Coronary artery (tissue), 2 donors: ENCODE measurements at places on chromosomes 13 and 19.

DNA sequence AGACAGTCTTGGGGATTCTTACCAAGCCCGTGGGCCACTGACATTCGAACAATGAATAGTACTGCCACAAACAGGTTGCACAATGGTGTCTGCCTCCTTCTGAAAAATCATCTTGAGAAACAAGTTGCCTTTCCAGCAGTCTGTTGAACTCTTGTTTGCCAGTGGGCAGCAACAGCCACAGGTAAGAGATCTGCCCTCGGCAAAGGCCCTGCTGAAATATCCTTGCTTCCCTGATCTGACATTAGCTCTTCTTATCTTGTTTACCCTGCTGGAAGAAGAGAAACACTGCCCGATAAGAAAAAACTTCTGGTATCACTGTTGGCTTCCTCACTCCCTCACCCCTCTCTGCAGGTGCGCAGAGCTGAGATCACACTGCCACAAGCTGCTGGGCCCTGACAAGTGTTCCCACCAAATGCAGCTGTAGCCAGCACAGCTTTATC, 2.0 kb downstream of the DOCK9 start:
- DNase-seq = no peak

DNA sequence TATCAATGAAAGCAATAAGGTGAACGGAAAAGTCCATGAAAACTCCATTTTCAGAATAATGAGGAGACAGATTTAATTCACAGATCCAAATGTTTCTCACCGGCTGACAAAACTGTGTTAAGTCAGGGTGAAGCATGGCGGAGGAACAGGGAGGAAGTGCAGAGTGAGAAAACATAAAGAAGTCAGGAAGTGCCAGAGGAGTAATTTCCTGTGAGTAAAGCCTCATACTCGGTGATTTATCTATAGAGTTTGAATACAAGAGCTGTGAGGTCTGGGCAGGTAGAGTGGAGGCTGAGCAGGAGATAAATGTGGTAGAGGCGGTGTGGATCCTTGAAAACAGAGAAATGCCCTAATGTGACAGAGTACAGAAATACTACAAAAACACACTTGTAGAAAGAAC, 11.4 kb downstream of the CARD8 start:
- no peak for DNase-seq

- no peak for DNase-seq
These were observed 99.5 kb downstream of the ZNF675 start for GRCh38 chr19:23587546-23587945.

DNA sequence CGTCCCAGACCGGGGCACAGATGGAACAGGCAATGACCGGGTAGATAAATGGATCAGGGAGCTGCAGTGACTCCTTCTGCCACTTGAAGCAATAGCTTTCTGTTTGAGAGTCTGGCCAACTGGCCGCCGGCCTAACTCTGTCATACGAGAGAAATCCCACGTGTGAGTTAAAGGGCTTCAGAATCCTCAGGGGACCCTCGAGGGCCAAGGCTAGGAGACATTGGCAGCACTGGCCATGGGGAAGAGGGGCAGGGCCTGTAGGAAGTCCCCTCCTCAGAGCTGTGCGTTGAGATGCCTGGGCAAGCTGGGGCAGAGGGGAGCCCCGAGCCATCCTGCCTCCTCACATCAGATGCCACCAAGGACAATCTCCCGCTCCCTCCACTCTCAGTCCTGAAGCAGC, 51.6 kb downstream of the KLF2 start:
- DNase-seq = no peak

DNA sequence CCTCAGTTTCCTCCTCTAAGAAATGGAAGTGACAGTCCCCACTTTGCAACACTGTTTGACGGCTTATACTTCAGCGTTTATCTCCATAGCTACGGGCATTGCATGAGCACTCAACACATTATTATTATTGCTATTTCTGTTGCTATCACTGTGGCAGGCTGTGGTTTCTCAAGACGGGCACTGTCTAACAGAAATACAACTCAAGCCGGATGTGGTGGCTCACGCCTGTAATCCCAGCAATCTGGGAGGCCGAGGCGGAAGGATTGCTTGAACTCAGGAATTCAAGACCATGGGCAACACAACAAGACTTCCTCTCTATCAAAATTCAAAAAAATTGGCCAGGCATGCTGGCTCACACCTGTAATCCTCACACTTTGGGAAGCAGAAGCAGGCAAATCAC, 4.9 kb upstream of the ZSWIM4 start:
- no peak for DNase-seq

GRCh38 chr13:37791699-37792098, 77.9 kb downstream of the TRPC4 start:
- DNase-seq = no peak

GRCh38 chr19:38657633-38658222, 10.3 kb downstream of the ACTN4 start:
- DNase-seq = no peak

DNA sequence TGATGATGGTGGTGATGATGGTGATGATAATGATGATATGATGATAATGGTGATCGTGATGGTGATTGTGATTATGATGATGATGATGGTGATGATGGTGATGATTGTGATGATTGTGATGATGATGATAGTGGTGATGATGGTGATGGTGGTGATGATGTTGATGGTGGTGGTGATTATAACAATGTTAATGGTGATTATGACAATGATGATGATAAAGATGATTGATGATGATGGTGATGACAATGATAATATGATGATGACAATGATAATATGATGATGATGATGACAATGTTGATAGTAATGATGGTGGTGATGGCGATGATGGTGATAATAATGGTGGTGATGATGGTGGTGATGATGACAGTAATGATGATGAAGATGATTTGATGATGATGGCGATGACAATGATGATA, 34.1 kb upstream of the ZNF536 start:
- no peak for DNase-seq

DNA sequence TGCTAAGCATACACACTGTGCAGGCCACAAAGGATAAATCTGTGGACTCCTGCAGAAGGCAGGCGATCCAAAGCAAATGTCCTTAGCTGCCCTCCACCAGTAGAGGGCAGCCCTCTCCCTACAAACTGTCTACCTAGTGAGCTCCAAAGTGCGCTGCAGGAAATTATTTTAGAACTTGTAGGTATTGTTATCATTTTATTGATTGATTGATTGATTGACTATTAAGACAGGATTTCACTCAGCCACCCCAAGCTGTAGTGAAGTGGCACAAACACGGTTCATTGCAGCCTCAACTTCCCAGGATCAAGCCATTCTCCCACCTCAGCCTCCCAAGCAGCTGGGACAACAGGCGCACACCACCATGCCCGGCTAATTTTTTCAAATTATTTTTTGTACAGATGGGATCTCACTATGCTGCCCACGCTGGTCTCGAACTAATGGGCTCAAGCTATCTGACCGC, 37.3 kb downstream of the RNF6 start:
- no peak for DNase-seq

DNA sequence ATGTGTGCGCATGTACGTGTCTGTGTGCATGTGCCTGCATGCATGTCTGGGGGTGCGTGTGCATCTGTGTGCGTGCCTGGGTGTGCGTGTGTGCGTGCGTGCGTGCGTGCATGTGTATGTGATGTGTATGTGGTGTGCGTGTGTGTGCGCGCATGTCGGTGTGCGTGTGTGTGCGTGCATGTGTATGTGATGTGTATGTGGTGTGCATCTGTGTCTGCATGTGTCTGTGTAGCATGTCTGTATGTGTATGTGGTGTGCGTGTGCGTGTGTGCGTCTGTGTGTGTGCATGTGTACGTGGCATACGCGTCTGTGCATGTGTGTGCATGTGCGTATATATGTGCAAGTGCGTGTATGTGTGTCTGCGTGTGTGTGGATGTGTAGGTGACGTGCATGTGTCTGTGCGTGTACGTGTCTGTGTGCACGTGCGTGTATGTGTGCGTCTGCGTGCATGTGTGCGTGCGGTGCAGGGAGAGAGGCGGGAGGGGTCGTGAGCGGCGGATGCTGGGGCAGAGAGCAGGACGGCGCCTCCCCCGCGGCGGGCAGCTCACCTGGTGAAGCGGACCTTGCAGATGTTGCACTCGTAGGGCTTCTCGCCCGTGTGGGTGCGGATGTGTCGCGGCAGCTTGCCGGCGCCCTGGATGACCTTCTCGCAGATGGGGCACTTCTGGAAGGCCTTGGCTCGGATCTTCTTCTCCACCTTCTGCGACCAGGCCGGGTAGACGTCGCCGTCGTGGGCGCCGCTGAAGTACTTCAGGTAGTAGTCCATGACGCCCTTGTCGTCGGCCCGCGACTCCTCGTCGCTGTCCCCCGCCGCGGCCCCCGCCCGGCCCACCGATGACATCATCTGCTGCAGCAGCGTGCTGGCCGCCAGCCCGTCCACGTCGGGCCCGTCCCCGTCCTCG, 13.0 kb downstream of the ZBTB7A start:
- no peak for DNase-seq

DNA sequence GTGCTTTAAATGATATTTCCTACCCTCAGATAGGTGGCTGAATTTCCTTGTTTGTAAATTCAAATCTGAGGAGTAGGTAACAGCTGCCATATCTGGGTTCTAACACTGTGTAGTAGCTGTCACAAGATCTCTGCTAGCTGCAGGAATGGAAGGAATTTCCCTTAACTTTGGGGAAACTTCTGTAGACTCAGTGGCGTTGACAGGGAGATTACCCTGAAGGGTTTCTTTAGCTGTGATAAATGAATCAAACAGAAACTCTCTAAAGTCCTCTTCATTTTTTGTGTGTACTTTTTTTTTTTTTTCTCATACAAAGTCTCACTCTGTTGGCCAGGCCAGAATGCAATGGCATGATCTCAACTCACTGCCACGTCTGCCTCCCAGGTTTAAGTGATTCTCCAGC, 5.3 kb upstream of the EPSTI1 start:
- no peak for DNase-seq

DNA sequence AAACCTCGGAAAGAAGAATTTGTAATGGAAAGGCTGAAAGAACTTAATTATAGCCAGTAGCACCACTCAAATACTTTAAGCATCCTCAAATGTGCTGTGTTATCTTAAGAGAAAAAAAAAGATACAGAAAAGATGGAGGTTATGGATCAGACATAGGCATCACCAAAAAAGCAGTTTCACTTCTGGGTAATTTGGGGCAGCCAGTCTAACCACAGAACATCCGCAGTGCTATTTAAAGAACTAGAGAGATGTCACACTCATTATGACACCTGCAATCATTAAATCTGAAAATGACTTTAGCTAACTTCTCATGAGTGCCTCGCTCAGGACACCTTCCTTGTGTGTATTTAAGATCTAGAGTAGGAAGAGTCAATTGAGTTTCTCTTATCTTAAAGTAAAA, 211.8 kb downstream of the RBM26 start:
- DNase-seq = no peak

- no peak for DNase-seq
These were observed 12.0 kb downstream of the TMTC4 start for GRCh38 chr13:100662468-100663211.

DNA sequence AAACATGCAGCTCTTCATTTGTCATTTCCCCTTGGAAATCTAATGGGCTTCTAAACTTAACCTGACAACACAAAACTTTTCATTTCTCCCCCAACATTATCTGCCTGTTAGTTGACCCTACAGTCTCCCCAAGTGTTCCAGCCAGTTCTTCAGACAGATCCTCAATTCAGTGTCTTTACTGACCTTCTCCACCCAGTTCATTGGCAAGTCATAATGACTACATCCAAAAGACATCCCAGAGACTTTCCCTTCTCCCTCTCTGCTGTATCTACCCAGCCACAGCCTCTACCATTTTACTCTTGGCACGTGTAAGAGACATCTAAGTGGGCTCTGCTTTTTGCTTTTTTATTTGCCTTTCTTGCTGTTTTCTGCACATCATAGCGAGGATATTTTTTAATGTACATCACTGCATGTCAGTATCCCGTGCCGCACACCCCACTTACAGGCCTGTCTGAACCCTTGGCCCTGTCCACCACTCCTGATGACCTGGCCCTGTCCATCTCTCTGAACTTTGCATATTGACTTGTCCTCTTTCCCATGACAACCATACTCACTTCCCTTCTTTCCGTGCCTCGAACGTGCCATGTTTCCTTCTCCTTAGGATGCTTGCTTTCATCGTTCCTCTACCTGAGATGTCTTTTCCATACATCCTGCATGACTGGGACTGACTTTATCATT, 391.9 kb downstream of the IRS2 start:
- DNase-seq = no peak

- peak; percentile 88 for DNase-seq
These were observed 15.0 kb downstream of the NFIX start for GRCh38 chr19:13010038-13010991.

DNA sequence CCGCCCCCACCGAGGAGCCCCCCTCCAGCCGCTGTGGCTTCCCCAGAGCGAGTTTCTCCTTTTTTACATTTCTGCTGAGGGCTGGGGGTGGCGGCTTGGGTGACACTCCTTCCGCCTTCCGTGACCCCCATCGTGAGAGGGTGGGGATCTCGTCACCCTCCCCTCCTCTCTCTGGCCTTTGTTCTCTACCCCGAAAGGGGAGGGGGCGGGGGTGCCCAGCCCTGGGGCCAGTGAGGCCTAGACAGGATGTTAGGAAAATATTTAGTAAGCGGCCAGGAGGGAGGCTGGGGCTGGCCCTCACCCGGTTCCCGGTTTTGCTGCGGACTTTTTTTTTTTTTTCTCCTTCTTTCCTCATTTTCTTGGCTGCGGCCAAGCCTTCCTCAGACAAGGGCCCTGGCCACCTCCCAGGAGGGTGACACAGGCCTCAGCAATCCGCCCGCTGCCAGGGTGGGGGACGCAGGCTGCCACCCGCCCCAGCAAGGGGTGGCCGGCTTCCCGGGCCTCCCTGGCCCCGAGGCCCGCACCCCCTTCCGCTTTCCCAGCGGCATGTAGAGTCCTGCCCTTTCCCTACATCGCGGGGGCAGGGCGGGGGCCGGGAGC, 3.9 kb downstream of the MIDN start:
- DNase-seq = peak; percentile 98

- no peak for DNase-seq
These were observed 6.1 kb downstream of the DOCK6 start for GRCh38 chr19:11256189-11256588.

- no peak for DNase-seq
These were observed 2.4 kb downstream of the CD33 start for GRCh38 chr19:51227326-51227725.

GRCh38 chr19:54444737-54445136, 4.3 kb upstream of the LENG8 start:
- no peak for DNase-seq
